ENCODE measurements at places on chromosomes 2 and 18.

- peak; percentile 30 for DNase-seq
Measured at GRCh38 chr2:223563462-223563861, 38.7 kb downstream of the SCG2 start.

DNA sequence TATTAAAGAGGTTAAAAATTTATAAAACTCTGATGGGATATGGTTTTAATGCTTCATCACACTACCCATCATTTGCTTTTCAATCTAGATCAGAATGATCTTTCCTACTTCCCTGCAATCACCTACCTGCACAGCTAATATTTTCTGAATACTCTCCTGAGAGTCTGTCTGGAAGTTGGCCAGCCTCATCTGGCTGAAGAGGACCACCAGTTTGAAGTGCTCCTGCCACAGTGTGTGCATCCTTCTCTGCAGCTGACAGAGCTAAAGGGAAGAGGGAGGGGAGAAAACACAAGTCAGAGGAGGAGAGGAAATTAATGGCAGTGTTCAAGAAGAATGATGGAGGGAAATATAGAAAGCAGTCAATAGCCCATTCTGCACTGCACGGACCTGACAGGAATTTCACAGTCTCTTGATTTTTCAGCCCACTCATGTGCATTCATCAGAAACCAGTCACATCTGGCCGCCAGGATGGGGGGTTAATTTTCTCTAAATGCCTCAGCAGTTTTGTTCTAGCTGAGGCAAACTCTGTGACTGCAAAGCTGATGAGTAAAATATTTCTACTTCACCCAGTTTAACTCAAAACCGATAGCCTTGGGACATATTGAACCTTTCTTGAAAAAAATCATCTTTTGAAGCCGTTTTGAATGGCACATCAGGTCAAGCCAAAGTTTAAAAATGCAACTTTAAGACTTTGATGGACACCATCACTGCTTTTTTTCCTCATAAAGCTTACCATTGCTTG is 201.8 kb upstream of the KLHL14 start:
- DNase-seq, result no peak

GRCh38 chr18:13353084-13353823 is 134.7 kb downstream of the LDLRAD4 start:
- peak; percentile 61 for DNase-seq

- no peak for DNase-seq
Measured at GRCh38 chr2:71451705-71452104, 1.7 kb upstream of the DYSF start.

DNA sequence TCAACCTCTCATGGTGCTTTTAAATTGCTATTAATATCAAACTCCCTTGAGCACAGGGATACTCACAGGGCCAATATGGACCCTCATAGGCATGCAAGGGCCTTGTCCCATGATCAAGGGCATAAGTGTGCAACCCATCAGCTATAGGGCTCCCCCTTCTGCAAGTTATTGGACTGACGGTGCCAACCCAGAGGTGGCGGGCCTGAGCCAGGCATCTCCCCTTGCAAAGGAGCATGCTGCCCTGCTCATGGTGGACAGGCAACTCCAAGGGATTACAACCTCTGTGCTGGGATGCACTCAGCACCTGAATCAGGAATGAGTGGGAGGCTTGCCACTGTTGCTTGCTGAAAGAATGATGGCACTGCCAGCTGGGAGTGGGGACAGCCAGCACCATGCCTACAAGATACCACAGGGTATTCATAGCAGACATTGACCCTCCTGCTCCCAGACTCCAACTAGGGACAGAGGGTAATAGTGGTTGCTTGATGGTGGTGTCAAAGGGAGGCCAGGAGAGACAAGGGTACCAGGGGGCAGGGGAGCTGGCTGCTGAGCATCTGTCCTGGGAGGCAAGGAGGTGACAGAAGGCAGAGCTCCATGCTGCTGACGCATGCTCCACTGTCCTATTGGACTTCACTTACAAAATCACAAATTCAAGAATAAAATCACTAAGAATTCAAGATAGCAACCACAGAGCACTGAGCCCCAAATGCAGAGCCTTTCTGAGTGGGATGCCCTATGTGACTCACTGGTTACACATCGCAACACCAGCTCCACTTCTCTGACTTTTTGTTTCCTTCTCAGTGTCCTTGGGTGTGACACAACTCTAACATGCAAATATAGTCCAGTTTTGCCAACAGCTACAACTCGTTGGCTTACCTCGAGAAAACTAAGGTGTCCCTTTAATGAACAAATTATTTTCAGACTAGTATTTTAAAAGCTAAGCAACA is 157.1 kb upstream of the CCDC150 start:
- DNase-seq, result no peak

DNA sequence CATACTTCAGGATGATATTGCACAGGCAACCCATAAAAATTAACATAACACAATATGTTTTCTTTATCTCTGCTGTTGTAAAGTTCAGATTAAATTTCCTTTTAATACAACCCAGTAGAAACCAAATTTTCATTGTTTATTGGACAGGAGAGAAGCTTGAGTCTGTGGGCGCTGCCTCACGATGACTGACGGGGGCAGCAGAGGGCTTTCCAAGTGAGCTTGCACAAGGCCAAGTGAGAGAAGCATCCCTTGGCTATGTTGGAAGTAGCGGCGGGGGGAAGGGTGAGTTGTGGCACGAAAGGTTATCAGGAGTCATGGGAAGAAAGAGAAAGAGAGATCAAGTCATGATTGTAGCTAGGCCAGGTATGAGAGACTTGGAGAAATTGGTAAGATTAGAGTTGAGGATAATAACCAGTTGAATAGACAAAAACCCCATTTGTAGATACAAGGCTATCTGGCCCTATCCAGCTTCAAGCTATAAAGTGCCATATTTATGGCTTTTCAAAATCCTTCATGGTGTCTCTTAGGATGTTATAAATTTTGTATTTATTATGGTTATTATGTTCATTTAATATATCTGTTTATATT is 413.7 kb upstream of the FAM98A start:
- peak; percentile 70 for DNase-seq

DNA sequence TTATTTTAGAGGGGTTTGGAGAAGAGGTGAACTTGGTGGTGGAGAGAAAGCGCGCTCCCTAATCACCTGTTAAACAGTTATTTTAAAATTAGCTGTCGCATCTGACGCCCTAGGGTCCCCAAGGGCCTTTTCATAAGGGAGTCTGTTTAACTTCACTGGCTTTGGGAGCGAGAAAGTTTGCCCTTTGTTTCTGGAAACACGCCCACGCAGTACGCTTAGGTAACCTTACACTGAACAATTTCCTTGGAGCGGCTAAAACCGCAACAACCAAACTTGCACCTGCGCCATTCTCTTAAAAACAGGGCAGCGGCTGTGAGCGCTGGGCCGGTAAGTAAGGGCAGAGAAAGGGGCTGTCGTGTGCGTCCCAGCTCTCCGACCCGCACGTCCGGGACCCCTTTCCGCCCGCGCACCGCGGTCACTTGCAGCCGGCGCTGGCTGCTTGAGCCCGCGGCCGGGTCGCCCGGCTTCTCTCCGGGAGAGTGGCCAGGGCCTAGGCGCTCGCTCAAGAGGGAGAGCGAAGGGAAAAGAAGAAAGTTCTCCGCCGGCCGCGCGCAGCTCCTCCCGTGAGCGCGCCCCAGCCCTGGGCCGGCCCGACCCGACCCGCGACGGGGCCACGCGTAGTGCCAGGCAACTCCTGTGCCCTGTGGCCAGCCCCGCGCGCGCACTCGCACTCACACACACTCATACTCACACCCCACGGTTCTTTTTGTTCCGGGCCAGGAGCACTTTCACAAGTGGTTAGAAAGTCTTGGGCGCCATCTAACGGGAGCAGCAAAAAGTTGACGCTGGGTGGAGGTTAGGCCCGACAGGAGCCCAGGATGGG is 19.2 kb downstream of the POU3F3 start:
- peak; percentile 78 for DNase-seq

GRCh38 chr2:197286805-197287595 is 23.6 kb downstream of the ANKRD44 start:
- DNase-seq, result peak; percentile 67

DNA sequence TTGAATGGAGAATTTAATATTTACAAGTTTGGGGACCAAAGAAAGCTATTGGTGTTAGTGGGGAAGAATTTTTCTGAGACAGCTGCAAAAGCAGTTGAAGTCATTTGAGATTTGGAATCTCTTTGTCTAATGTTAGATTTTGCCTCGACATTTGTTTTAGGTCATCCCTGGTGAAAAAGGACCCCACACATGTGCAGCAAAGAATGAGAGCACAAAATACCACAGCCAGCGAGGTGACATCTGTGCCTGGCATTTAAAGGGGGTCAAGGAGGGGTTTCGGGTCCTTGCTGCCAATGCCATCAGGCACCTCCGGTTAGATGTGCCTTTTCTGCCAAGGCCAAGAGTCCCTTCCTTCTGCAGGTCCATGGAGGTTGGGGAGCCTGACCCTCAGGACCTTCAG is 173.3 kb downstream of the TRIB2 start:
- no peak for DNase-seq

- DNase-seq, result peak; percentile 55
Measured at GRCh38 chr2:240604291-240604938, 17.9 kb downstream of the CAPN10 start.

- DNase-seq, result no peak
Measured at GRCh38 chr2:3094999-3095958, 282.3 kb downstream of the EIPR1 start.
